ENCODE measurements at places on chromosomes 16 and 17.
A peak's percentile ranks its signal among the peaks of the same experiment; 100 is the strongest.

DNA sequence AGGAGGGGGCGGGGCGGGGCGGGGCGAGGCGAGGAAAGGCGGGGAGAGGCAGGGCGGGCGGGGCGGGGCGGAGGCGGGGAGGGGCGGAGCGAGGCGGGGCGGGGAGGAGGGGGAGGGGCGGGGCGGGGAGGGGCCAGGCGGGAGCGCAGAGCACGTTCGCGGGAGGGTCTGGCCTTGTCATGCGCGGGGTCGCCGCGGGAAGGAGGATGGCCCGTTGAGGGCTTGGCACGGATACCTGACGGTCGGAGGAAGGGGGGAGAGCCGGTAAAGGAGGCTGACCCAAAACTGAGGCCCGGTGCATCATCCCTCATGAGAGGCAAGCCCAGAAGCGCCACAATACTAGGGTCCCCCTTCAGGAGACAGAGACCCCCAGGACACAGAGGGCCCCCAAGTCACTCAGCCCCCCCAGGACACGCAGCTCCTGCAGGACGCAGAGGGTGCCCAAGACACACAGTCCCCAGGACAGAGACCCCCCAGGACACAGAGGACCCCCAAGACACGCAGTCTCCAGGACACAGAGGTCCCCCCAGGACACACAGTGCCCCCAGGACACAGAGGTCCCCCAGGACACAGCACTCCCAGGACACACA is 593 bp upstream of the WDR45B start:
- DNase-seq, result no peak

GRCh38 chr16:84819644-84820304 is at the start of gene CRISPLD2:
TSS of gene CRISPLD2 (plus strand) at chr16:84819985. CDS start at chr16:84838496, 18,511 bp downstream.
- peak; percentile 88 for DNase-seq

DNA sequence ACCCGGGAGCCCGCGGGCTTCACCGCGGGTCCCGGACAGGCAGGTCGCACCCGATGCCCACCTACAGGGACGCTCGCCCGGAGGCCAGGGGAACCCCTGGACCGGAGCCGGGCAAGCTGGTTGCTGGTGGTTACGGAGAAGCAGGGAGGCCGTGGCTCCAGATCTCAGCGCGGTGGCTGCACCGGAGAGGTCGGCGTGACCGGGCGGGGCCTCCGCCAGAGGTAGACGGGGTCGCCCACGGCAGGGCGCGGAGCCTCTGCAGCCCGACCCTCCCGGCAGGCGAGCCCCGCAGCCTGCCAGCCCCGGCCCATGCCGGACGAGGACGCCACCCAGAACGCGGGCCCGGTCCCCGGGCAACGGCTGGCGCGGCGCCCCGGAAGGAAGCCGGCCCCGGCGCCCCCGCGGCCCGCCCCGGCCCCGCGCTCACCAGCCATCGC is 341 bp downstream of the PCYT2 start:
- no peak for DNase-seq

- no peak for DNase-seq
Measured at GRCh38 chr17:11558681-11559234, 39.5 kb upstream of the DNAH9 start.

DNA sequence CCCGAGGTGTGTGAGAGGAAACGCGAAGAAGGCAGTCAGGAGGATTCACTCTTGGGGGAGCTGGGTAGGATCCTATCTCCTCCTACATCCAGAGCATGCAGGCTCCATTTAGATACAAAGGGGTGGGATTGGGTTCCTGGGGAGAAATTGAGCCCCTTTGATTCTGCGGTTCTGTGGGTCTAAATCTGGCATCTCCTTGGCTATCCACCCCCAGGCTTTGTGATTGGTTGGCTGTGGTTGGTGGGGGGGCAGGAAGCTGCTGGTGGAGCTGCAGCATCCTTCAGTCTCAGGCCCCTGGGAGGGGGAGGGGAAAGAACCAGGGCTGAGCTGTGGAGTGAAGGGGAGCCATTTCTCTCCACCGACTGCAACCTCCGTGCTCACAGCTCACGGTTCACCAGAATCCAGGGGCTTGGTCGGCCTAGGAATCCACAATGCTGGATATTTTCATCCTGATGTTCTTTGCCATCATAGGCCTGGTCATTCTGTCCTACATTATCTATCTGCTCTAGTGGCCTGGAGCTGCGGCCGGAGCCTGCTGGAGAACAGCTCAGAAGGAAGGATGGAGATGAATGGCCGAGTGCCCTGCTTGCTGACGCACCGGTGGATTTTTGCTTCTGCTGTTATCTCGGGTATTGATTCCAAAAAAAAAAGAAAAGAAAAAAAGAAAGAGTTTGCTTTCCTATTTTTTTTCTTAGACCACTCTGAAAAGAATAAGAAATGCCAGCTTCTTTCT is at the start of gene LASP1NB:
LASP1NB (plus strand) TSS at position 352 of the 733 bp plus-strand sequence.
- DNase-seq, result peak; percentile 66

- peak; percentile 72 for DNase-seq
Measured at GRCh38 chr17:83155128-83156121, 76.0 kb downstream of the METRNL start.

- peak; percentile 34 for DNase-seq
Measured at GRCh38 chr17:82489117-82489516, 30.4 kb upstream of the FOXK2 start.

GRCh38 chr16:22625967-22626366 is 115.3 kb downstream of the NPIPB5 start:
- peak; percentile 12 for DNase-seq

DNA sequence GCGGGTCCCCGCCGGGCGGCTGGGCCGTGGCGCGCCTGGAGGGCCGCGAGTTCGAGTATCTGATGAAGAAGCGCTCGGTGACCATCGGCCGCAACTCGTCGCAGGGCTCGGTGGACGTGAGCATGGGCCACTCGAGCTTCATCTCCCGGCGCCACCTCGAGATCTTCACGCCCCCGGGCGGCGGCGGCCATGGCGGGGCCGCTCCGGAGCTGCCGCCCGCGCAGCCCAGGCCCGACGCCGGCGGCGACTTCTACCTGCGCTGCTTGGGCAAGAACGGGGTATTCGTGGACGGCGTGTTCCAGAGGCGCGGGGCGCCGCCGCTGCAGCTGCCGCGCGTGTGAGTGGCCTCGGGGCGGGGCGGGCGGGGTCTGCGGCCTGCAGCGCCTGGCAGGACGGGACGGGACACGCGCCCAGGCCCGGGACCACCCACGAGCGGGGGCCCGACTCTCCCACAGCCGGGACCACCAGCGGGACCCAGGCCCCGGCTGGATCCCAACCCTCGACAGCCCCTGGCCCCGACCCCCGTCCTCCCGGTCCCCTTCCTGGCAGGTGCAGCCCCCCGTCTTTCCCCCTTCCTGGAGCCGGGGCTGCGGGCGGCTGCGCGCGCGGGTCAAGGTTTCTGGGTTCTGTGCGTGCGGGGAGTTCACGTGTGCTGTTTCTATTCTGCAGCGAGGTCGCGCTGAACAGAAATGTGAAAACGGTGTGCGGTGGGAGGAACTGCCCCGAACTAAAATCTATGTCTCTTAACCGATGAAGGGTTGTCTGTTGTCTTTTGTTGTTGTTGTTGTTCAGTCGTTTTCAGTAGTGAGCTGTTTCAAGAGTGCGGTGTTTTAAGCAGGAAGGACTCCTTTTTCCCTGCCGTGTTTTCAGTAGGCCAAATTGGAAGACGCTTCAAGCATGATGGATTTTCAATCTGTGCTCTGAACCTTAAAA is 705 bp downstream of the FOXK2 start:
- DNase-seq, result no peak
